Suprapubic skin (tissue), 4 donors: ENCODE measurements at places on chromosomes 6 and 20. TPM values are rescaled to one million over a fixed set of nuclear protein-coding genes. Genes with fewer than 3 reads are reported as not detected.

GRCh38 chr6:118525913-118526780, 21.9 kb upstream of the PLN start:
- H3K36me3 ChIP-seq: no peaks in the 10 kb centered on the region
- no peak overlapping the region for H3K4me3 ChIP-seq
- H3K4me1 ChIP-seq: peaks cover 6% of the 10 kb centered on the region

GRCh38 chr6:33977606-33978411, 168.1 kb downstream of the GRM4 start:
- peak; percentile 41 for DNase-seq
- H3K27ac ChIP-seq: no peak overlapping the region
- peaks cover 37% of the 10 kb centered on the region for H3K27me3 ChIP-seq
- no peak overlapping the region for H3K4me3 ChIP-seq

DNA sequence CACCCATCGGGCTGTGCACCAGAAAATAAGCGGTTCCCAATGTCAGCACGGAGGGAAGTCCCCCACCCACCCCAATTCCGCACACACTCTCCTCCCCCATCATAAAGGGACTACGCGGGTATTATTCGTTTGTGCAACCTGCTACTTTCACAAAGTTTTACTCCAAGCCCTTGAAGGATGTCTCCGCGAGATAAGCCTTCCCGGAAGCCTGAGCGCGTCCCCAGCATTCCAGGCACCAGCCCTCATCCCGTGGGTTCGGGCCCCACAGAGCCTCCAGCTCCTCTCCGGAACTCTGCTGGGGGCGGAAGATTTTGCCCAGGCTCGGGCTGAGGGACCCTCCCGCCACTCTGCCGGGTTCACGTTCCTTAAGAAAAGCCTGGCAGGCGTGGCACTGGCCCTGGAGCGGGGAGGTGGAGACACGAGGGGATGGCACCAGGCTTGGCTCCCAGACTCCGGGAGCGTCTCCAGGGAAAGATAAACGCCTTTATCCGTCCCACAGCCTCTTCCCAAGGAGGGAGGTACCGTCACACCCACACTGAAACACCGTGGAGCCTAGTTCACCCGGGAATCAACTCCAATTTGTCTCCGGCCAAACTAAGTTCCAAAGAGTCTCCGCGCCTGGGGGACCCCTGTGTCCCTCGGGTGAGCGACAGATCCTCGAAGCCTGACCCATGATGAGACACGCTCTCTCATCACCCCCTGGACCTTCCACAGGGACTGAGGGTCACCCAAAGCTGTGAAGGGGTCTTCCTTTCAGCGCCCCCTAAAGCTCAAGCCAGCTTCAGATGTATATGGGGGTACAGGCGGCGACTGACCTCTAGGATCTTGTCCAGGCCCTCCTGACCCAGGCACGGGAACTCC, 934 bp downstream of the KCNK5 start:
- peak overlapping the region; percentile 56 for H3K27ac ChIP-seq
- peaks cover 20% of the 10 kb centered on the region for H3K27me3 ChIP-seq
- no peaks in the 10 kb centered on the region for H3K36me3 ChIP-seq

GRCh38 chr6:96089173-96089572, 73.4 kb downstream of the FUT9 start:
- no peak overlapping the region for H3K4me3 ChIP-seq
- no peak for DNase-seq
- H3K27ac ChIP-seq: no peak overlapping the region
- no peaks in the 10 kb centered on the region for H3K4me1 ChIP-seq

- no peak overlapping the region for H3K27ac ChIP-seq
- H3K4me1 ChIP-seq: no peaks in the 10 kb centered on the region
- no peak for DNase-seq
- peaks cover 70% of the 10 kb centered on the region for H3K36me3 ChIP-seq
- H3K27me3 ChIP-seq: no peaks in the 10 kb centered on the region
- H3K4me3 ChIP-seq: no peak overlapping the region
Observed at GRCh38 chr6:78942446-78942845, 75.1 kb downstream of the IRAK1BP1 start.

SLC4A11 gene
- 9.9 TPM for total RNA-seq

ENPP4 gene
- total RNA-seq: 5.1 TPM
